SK-MEL-5 (cell line): ENCODE measurements at places on chromosomes 2 and 18. TPM values are rescaled to one million over a fixed set of nuclear protein-coding genes. Genes with fewer than 3 reads are reported as not detected.

- DNase-seq, result no peak
Observed at GRCh38 chr2:65393046-65393445, 39.4 kb downstream of the SPRED2 start.

- no peak for DNase-seq
Observed at GRCh38 chr18:3466872-3467271, 16.9 kb downstream of the TGIF1 start.

GRCh38 chr2:124001696-124002430, 23.2 kb upstream of the CNTNAP5 start:
- DNase-seq, result no peak

GRCh38 chr2:55949211-55949610, 25.6 kb upstream of the EFEMP1 start:
- DNase-seq, result no peak

GRCh38 chr2:6421888-6422287, 443.8 kb downstream of the CMPK2 start:
- DNase-seq, result no peak

The GAL3ST2 gene
- total RNA-seq, result not detected in 2 replicates

DNA sequence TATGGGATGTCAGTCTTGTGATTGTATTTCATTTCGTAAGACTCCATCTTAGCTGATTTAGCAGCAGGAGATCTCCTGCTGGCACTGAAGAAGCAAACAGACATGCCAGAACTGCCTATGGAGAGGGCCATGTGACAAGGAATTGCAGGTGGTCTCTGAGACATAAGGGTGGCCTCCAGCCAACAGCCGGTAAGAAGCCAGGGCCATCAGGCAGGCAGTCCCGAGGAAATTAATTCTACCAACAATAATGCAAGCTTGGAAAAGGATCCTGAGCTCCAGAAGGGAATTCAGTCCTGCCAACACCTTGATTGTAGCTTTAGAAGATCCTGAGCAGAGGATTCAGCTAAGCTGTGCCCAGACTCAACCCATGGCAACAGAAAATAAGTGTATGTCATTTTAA, 87.1 kb upstream of the DNAJC10 start:
- no peak for DNase-seq

- DNase-seq, result no peak
Observed at GRCh38 chr18:55163550-55163949, 204.3 kb upstream of the CCDC68 start.

DNA sequence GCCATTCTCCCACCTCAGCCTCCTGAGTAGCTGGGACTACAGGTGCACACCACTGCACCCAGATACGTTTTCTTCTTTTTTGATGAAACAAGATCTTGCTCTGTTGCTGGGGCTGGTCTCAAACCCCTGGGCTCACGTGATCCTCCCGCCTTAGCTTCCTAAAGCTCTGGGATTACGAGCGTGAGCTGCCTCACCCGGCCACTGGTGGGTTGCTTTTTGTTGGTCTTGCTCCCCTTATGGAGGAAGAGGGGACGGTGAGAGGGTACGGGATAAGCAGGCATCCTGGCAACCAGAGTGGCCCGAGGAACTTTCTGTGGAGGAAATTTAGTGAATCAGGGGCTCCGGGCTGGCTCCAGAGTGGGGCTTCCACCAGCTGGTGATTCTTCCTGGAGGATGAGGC, 222.3 kb downstream of the HDAC4 start:
- no peak for DNase-seq

The NXPH2 gene
- total RNA-seq, result 0.43 TPM in 1 of 2 replicates, not detected in the other
